ENCODE measurements at places on chromosomes 6 and 20.

DNA sequence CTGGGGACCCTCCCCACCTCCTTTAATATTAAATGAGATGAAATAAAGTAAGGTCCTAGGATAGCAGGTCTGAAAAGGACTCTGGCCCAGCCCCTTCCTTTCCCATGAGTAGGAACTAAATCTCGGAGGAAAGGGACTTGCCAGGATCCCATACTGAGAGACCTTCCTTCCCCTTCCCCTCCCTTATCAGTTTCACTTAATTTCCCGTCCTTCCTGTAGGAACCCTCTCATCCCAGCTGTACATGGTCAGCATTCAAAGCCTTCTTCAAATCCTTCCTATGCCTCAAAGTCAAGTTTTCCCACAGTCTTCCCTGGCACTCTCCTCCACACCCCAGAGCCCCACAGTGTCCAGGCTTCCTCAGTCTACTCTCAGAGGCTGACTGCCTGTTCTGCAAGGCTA is 71.3 kb upstream of the MYL9 start:
- DNase-seq = no peak

DNA sequence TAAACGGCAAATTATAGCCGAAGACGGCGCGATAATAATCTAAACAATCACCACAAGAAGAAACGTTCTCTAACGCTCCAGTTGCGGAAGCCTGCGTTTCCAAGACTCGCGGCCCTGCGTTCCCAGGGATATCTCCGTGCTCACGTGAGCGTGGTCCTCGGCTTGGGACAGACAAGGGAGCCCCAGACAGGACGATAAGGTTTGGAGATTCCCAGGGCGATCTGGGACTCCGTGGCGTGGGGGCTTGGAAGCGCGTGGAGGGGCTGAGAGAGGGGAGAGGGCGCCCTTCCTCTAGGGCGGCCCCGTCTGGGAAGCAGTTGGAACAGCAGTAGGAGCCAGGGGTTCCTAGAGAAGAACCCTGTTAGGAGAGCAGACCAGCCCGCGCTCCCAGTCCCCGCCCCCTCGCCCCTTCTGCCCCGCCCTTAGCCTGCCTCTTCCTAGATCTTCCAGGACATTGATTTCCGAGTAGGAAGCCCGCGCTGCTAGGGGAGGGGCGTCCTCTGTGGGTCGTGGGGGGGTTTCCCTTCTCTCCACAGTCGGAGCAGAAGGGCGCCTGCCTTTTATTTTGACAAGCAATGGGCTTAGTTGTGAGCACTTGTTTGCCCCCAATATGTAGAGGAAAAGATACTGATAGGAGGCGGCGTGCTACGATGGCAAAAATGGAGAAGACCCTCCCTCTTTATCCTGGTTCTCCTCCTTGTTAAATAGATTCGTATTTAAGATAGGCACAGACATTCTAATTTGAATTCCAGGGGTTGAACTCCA is 10.6 kb downstream of the NRN1 start:
- no peak for DNase-seq

GRCh38 chr6:11999246-11999645 is 12.9 kb upstream of the HIVEP1 start:
- DNase-seq = no peak

GRCh38 chr20:19602675-19603375 is 155.2 kb upstream of the RIN2 start:
- DNase-seq = no peak

- DNase-seq = no peak
Observed at GRCh38 chr6:142749556-142749955, 195.4 kb downstream of the HIVEP2 start.

GRCh38 chr6:43858161-43859153 is 88.4 kb downstream of the VEGFA start:
- no peak for DNase-seq

DNA sequence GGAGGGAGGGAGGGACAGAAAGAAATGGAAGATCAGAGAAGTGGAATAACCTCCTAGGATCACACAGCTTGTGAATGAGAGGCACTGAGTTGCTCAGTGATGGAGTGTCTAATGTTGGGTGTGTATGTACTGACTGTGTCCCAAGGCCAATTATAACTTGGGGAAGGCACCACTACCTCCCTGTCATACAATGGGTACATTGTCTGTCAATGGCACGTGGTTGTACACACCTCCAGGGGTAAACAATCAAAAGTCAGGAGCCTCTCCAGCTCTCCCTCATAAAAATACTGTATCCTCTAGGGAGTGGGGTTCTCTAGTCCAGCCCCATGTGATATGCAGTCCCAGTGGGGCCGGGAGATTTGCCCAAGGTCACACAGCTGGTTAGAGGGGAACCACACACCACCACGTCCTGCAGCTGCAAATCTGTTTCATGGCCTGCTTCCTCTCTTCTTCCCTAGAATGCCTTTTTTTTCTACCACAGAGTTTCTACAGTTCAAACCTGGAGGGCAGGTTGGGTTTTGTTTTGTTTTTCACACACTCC is 112.5 kb downstream of the SNX5 start:
- DNase-seq = no peak
